A172 (cell line): ENCODE measurements at places on chromosomes 2 and 18.

GRCh38 chr2:239409976-239410375 is 9.2 kb upstream of the HDAC4 start:
- no peak for DNase-seq

- no peak for DNase-seq
Measured at GRCh38 chr2:239736358-239737143, 288.6 kb downstream of the NDUFA10 start.

DNA sequence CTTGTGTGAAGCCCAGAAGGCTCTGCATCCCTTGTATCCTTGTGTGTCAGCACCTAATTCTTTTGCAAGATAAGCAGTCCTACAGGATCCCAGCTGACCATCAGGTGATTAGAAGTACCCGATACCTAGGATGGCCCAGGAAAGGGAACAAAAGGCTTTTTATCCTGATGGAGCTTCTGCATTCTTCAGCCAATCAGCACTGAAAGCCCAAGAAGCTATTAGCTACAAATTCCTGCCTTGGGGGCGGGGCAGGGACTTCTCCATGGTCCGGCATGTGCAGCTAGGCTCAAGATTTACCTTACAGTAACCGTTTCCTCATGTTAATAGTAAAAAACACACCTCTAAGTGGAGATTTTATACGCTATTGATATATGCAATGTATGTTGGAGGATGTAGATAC is 264.6 kb upstream of the THUMPD2 start:
- no peak for DNase-seq

- peak; percentile 66 for DNase-seq
Measured at GRCh38 chr2:205675861-205676516, 6.3 kb upstream of the NRP2 start.

DNA sequence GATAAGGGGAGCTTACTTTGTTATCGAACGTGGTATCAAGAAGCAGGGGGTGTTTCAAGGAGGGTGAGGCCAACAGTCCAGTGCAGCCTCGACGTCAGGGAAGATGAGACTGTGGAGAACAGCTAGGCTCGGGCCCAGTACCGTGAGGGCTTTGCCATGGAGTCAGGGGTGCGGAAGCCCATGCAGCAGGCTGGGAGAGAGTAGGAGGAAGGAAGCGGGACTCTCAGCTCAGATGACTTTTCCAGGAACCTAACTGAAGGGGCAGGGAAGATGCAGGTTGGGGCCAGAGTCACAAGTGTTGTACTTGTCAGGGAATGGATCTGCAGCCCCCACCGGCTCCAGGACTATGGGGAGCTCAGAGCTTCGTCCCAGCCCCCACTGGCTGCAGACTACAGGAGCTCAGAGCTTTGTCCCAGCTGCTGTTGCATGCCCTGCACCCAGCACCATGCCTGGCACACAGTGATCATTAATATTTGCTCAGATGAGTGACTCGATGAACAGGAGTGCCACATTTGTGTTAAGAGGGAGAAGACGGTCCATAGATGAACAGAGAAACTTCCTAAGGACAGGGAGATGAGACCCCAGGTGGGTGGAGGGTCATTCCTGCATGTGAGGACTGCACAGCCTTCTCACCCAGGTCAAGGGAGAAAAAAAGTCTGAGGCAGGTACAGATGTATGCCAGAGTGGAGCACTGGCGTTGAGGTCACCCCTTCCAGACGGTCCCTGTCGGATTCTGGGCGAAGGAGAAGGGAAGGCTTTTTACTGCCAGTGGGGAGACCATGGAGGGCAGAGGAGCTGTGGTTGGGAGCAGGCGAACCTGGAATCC is 36.4 kb downstream of the PTGR3 start:
- DNase-seq: no peak

DNA sequence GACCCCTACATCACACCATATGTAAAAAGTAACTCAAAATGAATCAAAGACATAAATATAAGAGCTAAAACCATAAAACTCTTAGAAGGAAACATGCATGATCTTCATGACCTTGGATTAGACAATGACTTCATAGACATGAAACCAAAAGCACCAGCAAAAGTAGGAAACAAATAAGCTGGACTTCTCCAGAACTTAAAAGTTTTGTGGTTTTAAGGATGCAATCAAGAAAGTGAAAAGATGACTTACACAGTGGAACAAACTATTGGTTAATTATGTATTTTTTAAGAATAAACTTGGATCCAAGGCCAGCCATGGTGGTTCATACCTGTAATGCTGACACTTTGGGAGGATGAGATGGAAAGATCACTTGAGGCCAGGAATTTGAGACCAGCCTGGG is 150.2 kb downstream of the GALNT1 start:
- no peak for DNase-seq

GRCh38 chr2:28166956-28167355 is 225.7 kb upstream of the FOSL2 start:
- DNase-seq: peak; percentile 43

DNA sequence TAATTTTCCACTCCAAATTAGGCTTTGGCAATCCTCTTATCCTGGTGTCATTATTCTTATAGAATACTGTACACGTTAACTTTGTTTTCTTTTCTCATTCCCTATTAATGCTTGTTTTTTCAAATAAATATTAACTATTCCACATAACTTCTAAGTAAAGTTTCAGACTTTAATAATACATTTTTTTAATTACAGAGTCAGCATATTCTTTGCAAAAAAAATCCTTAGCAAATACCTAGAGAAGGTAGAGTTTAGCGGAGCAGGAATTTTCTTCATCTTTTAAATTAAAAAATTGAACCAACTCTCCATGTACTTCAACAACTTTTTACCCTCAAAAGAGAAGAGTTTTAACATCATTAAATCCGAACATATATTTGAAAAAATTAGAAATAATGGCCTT is 45.2 kb downstream of the RPRM start:
- no peak for DNase-seq
